ENCODE measurements at places on chromosomes 12 and 14.

DNA sequence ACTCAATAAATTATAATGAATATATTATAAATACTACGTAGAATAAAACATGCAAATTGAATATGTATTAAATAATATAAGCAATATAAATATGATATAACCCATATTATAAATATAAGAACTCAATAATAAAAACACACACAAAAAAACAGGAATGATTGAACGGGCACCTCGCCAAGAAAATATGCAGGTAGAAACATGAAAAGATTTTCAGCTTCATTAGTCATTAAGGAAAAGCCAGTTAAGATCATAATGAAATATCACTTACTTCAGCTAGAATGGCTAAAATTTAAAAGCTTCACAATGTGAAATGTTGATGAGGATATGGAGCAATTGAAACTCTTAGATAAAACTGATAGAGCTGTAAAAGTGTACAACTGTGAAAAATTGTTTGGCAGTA, 17.8 kb upstream of the SEL1L start:
- no peak for DNase-seq

GRCh38 chr12:80807640-80808288, 91.1 kb downstream of the MYF5 start:
- no peak for DNase-seq

- DNase-seq = no peak
Measured at GRCh38 chr14:42877716-42878115, 1271.0 kb downstream of the LRFN5 start.

- no peak for DNase-seq
Measured at GRCh38 chr14:76098047-76098446, 53.7 kb upstream of the GPATCH2L start.

DNA sequence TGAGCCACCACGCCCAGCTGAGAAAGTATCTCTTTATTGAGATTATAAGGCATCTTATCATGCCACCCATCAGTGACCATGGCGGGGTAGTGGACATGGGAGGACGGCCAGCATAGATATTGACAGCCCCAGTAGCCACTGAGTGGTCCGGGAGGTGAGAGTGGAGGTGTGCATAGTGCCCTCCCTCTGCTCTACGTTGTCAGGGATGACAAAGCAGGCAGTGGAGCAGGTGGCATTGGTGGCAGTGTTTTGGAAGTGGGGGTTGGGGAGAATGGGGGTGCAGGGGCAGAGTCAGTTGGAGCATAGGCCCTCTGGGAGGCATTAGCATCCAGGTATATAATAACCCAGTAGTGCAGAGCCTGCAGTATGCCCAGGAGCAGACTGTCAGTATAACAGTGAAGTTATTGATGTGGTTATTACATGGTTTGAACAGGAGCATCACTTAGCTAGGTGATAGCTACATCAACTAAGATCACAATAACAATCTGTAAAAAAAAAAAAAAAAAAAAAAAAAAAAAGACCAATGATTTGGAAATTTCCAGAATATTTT, 41.1 kb downstream of the GNG2 start:
- DNase-seq = no peak

DNA sequence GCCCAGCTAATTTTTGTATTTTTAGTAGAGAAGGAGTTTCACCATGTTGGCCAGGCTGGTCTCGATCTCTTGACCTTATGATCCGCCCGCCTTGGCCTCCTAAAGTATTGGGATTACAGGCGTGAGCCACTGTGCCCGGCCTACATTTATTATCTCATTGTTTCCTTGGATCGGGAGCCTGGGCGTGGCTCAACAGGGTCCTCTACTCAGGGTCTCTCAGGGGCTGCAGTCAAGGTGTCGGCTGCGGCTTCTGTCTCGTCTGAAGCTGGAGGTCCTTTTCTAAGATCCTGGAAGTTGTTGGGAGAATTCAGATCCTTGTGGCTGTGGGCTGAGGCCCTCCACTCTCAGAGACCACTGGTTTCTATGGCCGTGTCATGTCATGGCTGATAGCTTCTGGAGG, 65.5 kb upstream of the SCN8A start:
- no peak for DNase-seq

GRCh38 chr14:50862036-50862570, 9.8 kb upstream of the ABHD12B start:
- DNase-seq = no peak

DNA sequence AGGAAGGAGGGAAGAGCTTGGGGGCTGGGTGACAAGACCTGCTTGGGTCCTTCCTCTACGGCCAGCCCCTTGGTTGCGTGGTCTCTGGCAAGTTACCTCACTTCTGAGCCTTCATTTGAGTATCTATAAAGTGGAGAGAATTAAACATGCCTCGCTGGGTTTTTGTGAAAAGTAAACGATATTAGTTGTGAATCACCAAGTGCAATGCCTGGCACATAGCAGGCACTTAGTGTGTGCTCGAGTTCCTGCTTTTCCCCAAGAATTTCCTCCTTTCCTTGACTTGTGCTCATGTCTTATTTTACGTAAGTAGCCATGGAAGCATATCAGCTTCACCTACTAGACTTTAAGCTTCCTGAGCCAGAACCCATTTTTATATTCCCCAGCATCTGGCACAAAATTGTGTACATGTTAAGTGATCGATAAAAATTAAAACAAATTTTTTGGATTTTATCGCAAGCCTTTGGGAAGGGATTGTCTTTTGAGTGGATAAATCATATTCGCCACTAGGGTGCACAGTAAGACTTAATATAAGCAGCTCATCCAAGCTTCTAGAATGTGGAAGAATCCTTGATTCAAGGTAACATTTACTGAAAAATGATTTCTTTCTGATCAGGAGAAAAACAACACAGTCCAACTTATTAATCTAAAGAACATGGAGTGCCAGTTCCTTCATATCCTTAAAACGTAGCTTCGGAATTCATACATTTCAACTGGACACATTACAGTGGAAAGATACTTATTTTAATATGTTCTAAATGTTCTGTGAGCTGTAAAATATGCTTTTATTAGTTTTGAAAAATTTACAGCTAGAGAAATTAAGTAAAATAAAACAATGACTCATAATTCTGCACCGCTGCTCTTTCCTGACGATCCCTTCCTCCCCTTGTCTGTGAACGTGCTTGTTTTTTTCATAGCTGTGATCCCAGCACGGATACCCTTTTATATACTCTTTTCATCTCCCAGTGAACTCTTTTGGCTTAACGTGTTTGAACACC, 62.0 kb downstream of the SLC25A47 start:
- DNase-seq = no peak

GRCh38 chr12:117643971-117644370, 282.5 kb upstream of the NOS1 start:
- DNase-seq = no peak

GRCh38 chr12:85466890-85467289, 186.9 kb downstream of the ALX1 start:
- no peak for DNase-seq

GRCh38 chr12:56839915-56840325, 76.8 kb downstream of the HSD17B6 start:
- DNase-seq = peak; percentile 6

DNA sequence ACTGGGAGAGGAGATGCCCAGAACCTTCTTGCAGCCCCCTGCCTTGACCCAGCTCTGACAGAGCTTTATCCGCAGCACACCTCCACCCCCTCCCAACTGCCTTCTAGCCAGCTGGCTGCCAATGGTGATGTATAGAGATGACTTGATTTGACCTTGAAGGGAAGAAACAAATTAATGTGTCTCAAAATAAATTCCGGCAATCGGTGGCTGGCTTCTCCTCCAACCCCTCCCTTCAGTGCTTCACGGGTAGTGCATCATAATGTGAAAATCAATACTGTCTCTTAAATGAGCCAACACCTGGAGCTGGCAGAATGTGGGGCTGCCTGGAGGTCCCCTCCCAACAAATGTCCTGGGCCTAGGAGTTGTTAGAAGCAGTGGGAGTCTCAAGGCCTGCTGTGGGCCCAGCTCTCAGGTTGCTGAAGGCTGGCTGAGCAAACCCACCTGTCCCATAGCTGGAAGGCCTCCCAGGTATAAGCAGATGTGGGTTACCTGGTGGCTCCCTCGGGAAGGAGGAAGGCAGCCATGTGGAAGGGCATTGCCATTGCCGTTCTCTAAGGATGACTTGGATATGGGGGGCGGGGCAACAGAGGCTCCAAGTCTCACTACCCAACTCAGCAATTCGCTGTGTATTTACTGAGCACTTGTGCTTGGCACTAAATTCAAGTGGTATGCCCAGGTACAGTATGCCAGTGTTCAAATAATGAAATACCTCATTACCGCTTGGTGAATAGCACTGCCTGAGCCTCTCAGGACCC, 23.2 kb downstream of the HSPB8 start:
- DNase-seq = no peak

DNA sequence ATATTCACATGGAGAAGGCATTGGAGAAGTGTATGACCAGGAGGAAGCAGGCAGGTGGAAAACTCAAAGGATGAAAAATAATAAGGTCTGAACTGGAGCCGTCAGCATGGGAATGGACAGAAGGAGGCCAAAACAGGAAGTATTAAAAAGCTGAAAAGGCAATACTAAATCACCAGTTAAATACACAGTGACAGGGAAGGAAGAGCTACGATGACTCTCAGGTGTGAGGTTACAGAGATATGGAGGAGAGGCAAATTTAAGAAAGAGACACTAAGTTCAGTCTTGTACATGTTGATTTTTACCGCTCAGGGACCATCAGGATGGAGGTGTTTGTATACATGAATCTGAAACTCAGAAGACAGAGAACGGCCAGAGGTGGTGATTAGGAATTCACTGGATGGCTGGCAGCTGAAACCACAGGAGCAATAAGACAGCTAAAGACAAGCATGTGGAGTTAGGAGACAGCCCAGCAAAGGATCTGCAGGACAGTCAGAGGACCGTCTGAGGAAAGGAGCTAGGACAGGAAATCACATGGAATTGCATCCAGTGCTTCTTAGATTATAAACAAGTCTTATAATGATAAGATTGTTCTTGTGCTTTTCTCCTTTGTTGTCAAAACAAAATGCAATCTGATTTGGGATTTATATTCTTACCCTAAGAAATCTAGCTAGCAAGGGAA, 33.9 kb upstream of the CDKN3 start:
- no peak for DNase-seq

- no peak for DNase-seq
Measured at GRCh38 chr12:93113317-93114006, 184.4 kb upstream of the EEA1 start.

DNA sequence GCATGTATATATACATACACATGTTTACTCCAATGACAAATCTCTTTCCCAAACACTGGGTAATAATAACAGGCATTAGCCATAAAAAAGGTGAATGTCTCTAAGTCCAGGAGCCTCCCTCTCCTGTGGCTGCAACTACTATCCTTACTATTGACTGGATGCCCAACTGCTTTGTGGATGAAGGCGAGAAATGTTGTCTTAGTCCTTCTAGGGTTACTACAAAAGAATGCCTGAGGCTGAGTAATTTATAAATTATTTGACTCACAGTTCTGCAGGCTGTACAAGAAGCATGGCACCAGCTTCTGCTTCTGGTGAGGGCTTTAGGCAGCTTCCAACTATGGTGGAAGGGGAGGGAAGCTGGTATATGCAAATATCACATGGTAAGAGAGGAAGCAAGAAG, 366.0 kb upstream of the DDHD1 start:
- DNase-seq = no peak

DNA sequence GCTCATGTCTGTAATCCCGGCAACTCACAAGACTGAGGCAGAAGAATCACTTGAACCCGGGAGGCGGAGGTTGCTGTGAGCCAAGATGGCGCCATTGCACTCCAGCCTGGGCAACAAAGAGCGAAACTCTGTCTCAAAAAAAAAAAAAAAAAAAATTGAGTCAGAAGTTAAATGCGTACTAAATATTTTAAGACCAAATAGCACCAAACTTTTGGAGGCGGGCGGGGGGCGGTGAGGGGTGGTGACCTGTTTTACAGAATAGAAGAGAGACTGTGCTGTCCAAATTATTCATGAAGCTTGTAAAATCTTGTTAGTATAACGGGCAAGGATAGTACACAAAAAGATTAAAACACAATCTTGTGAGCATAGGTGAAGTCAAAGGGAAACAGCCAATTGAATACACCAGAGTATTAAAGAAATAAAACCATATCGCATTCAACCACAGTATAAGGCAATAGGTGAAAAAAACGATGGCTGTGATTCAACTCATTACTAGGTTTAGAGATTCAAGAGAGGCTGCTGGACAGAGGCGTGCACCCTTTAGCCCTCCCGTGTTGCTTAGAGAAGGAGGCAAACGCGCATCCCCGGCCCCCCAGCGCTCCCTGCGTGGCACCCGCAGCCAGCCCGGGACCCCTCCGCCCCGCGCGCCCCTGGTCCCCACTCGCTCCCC, 571 bp downstream of the ZNF891 start:
- DNase-seq = no peak

DNA sequence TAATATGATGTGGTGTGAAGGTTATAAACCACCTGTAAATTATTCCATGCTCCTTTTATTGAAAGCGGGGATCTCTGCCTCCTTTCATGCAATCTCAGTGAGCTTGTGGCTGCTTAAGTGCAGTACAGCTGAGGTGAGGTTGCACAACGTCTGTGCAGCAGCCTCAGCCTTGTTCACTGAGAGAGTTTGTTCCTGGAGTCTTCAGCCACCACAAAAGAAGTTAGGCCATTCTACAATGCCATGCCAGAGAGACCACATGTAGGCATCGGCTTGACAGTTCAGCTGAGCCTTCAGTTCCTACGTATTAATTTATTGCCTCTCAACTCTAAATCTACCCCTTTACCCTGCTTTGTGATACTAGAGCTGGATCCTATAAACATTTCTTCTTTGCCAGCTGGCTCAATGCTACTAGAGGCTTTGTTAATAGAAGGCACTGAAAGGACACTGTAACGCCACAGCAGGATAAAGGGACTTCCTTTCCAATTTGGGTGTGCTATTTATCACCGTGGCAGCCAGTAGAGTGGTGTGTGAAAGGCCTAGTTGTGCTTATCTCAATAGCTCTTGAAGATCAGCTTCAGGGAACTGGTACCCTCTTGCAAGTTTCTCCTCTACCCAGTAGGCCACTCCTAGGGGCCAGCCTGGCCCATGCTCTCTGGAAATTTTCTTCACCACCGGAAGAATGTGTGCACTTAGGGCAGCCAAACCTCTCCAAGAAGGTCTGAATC, 337.7 kb downstream of the IPO8 start:
- DNase-seq = no peak

DNA sequence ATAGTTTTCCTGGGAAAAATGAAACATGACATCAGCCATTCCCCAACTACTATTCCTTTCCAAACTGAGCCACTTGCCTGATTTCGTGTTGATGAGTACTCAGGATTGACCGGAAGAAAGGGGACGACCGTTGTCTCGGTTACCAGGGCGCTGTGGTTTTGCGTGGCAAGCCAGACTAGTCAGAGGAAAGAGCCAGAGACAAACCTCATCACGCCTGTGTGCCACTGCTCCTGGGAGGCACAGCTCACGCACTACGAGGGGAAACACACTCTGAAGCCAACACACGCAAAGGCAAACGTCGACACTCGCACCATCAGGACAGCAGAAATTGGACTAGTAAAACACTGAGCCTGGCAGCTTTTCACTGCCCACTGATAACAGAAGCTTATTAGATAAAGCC, 35.0 kb downstream of the GIT2 start:
- DNase-seq = no peak

DNA sequence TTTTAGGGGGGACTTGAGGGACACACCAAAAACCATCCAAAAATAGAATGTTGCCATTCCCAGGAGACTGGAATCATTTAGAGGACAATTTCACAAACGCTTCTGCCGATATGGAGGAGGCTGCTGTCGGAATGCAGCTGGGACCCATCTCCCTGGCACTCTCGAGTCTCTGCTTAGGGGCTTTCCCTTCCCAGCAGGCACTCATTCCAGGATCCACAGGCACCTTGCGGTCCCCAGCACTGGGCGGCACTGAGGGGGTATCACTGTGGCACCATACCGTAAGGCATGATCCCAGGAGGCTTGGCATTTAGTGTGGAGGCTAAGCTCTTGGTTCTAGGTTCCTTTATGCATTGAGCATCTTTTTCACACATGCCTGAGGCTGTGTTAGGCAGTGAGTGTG, 36.6 kb upstream of the LTBP2 start:
- no peak for DNase-seq
